ENCODE measurements at places on chromosomes 2 and 18.

DNA sequence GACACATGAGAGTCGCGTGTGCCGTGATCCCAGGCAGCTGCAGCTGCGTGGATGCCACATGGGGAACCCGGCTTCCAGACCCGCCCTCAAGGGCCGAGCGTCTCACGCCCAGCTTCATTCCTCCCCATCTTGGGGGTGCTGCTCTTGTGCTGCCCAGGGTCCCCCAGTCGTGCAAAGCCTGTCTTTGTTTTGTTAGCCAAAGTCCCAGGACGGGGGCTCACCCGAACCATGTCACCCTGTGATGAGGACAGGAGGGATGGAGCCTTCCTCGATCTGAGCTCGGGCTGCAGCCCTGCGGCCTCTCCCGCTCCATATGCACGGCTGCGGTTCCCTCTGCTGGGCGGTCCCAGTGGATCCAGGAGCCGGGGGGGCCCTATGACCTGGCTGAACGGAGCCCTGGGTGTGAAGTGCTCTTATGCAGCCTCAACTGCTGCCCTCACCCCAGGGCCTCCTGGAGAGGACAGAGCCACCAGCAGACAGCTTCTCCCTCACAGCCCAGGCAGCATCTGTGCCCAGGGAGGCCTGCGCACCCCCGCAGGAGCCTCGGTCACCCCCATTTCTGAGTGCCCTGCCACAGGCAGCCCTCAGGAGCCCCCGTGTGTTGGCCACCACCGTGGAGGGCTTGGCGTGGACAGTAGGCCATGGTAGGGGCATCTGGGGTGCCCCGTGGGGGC, 99.0 kb upstream of the CTDP1 start:
- DNase-seq = peak; percentile 23

GRCh38 chr2:126910637-126911036, 11.9 kb downstream of the TEX51 start:
- DNase-seq = no peak

DNA sequence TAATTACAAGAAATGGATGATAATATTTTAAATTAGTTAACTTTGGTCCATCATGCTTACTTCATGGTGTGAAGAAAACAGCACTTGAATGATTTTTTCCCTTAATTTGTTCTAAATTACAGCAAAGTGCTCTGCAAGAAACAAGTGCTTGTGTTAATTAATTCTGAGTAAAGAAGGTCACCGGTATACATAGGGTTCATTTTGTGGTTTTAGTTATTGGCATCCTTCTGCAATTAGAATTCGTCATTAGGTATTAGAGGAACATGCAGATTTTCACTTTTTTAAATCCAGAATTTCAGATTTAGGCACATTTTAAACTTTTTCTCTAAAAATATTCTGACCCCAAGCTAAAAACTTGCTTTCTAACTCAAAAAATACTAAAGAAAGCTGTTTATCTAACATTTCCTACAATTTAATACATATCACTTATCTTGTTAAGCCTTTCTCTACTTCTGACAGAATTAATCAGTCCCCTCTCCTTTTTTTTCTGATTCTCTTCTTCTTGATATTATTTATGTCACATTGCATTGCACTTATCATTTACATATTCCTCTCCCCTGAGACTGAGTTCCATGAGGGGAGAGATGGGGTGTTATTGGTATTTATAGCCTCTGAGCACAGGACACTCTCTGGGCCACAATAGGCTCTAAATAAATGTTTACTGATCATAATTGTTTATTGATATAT, 129.2 kb downstream of the PLA2R1 start:
- no peak for DNase-seq

DNA sequence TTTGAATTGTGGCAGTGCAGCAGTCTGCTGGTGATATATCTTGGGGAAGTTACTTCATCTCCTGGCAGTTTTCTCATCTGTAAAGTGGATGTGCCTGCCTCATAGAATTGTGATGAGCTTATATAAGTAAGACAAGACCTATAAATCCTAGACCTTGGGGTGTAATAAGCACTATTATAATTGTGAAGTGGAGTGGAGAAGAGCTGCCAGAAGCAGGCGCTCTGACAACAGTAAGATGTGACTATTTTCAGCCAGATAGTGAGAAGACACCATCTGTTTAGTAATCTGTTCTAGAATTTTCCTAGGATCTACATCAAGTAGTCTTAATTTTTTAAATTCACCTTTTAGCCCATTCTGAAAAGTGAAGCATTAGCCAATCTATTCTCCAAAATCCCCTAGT, 85.6 kb upstream of the TSPYL6 start:
- no peak for DNase-seq

DNA sequence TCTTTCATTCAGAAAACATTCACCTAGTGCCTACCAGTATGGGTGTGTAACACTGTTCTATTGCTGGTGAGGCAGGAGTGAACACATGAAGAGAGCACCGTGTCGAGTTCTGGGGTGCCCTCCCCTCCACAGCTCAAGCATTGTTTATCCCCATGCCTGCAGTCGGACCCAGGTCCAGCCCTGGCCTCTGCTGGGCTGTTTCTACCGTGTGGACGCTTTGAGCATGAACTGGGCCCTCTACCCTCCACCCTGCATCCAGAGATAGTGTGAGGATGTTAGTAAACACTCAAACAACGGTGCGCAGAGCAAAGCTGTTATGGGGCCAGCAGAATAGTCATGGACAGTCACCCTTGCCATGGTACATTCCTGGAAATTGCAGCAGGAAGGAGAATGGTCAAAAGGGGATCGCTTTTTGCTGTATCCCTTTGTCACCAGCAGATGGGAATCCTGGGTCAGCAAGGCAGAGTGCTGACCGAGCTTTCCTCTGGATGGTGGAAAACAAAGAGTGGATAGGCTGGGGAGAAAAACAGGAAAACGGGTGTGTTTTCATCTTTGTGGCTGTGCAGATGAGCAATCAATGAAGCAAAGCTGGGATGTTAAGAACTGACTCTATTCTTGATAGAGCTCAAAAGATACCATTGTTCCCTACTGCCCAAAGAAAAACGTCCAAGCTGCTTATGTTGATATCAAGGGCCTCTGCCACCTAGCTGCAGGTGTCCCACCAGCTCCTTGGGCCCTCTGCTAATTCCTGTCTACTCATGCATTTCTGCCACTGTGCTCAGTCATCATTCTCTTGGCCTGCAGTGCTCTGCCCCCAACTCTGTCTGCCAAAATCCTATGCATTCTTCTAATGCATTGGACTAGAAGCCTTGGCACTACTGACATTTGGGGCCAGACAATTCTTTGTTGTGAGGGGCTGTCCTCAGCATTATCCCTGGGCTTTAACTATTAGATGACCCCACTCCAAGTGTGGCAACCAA, 38.7 kb downstream of the REEP1 start:
- DNase-seq = no peak

DNA sequence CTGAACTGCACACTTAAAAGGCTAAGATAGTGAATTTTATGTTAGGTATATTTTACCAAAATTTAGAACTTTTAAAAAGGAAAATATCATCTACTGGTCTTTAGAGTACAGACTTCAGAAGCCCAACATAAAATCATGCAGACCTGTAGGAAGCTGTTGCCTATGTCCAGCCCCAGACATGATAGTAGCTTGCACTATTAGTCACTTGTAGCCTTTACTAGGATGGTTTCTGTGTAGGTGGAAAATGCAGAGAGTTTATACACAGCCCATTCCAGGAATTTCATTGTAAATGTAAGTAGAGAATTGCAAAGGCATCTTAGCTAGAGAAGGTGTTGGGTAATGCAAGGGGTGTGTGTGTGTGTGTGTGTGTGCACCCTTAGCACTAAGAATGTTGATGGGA, 640.2 kb downstream of the RNF144A start:
- DNase-seq = no peak

DNA sequence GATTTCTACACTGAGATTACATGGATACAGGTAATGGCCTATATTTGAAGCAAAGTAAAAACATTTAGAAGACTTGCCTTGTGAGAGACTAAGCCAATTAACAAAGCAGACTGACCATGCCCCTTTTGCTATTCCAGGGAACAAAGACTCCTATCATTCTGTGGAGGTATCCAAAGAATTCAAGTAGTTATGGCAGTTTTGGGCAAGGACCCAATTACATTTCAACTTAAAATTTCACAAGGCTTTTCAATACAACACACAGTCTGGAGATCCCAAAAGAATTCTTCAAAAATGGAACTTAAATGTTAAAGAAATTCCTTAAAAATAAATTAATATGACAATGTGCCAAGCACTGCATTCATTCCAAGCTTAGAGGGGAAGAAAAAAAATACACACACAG, 109.2 kb upstream of the CHRNA1 start:
- DNase-seq = no peak

GRCh38 chr2:111919794-111920608, 21.6 kb downstream of the MERTK start:
- DNase-seq = no peak

DNA sequence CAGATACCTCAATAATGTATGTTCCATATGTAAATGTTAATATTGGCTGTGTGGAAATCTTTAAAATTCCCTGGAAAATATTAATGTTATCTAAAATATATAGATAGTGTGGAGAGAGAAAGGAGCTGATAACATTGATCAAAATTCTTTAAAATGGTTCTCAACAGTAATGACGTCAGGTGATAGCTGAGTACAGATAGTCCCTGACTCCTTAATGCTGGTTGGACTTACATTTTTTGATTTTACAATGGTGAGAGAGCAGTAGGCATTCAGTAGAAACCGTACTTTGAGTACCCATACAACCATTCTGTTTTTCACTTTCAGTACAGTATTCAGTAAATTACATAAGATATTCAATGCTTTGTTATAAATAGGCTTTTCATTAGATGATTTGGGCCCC, 146.6 kb downstream of the GALNT3 start:
- DNase-seq = no peak

DNA sequence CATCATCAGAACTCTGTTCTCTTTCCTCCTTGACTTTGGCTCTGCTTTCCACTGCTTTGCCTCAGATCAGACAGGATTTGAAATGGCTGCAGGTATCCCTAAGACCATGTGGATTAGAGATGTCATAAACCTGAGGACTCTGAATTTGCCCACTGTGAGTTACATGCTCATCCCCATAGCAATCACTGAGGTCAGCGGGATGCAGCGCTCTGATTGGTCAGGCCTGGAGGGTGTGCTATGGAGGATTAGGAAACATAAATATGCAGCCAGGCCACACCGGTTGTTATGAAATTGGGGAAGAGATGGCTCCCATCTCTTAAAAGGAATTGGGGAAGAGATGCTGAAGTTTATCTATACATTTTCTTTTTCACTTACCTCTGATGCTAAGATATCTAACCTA, 73.7 kb upstream of the DNAJC10 start:
- no peak for DNase-seq

DNA sequence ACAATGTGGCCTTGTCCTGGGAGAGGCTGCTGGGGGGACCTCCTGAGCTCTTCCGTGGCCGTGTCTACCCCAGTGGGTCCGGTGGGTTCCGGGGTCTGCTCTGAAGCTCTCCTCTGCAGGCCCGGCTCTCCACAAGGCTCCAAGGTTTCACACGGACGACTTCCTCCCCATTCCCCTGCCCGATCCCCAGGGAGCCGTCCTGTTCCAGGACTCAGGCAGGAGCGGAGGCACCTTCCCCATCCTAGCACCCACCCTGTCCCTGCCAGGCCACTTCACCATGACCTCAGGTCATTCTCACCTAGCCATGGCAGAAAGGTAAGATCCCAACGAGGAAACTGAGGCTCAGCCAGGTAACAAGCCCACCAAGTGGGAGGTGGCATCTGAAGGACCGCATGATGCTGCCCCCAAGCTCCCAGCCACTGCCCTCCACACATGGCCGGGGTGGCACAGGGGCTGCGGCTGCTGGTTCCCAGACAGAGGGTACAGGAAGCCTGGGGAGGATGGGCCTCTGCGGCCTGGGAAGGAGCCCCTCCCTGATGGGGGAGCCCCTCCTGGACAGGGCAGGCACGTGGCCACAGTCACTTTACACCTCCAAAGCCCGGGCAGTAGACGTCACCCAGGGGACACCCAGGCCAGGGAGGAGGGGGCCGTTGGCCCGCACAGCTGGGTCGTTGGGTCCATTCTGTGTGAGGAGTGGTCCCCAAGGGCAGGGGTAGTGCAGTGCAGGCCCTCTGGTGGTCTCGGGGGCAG, 274.0 kb downstream of the NDUFA10 start:
- DNase-seq = no peak

GRCh38 chr2:37361994-37362698, 17.7 kb downstream of the QPCT start:
- DNase-seq = no peak

GRCh38 chr2:20212871-20213503, 11.9 kb downstream of the SDC1 start:
- no peak for DNase-seq
